ENCODE measurements at places on chromosomes 3 and 15.

DNA sequence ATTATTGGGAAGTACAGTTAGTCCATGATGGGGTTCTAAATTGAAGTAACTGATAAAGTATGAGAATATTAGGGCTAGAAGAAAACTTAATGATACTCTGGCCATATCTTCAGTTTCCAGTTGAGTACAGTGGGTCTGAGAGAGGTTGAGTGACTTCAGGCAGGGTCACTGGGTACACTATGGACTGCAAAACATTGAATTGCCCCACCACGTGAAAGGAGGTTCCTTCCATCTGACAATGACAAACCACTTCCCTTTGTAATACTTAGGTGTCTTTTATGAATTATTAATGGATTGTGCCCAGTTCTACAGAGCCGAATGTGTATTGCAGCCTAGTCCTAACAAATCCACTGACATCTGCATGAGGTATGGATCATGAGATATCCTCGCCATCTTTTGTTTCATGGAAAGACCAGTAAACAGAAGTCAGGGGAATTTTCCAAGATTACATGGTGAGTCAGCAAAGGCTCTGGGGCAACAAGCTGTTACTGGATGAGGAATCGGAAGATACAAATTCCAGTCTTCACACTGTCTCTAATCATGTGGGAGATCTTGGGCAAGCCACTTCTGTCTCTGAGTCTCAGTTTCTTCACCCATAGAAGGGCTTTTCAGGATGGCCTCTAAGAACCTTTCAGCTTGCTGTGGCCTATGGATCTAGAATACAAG lies 66.5 kb upstream of the BCL6 start:
- no peak for DNase-seq

GRCh38 chr3:64463981-64464380 lies 223.8 kb downstream of the ADAMTS9 start:
- no peak for DNase-seq

DNA sequence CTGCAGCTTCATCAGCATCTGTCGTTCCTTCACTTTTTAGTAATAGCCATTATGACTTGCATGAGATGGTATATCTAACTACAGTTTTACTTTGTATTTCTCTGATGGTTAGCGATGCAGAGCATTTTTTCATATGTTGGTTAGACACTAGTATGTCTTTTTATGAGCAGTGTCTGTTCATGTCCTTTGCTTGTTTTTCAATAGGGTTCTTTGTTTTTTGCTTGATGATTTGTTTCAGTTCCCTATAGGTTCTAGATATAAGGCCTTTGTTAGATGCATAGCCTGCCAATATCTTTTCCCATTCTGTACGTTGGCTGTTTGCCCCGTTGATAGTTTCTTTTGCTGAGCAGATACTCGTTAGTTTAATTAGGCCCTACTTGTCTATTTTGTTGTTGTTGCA lies 487.2 kb upstream of the BCHE start:
- no peak for DNase-seq

DNA sequence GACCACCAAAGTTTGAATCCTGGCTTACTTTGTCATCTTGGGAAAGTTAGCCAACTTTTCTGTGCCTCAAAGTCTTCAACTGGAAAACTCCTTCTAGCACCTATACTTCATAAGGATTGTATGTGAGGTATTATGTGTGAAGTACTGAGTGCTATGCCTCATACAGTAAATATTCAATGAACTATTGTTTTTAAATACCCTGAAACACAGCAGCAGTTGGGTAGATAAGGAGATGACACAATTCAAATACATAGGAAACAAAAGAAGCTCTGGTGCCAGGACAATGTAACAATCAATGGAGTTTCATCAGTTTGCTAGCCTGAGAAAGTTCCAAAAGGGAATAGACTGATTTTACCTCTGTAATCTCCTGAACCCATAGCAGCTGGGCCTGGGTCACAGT lies 43.3 kb downstream of the TUBGCP4 start:
- no peak for DNase-seq

Data from GM20000 (cell line).